ENCODE measurements at places on chromosomes 5 and 9.

DNA sequence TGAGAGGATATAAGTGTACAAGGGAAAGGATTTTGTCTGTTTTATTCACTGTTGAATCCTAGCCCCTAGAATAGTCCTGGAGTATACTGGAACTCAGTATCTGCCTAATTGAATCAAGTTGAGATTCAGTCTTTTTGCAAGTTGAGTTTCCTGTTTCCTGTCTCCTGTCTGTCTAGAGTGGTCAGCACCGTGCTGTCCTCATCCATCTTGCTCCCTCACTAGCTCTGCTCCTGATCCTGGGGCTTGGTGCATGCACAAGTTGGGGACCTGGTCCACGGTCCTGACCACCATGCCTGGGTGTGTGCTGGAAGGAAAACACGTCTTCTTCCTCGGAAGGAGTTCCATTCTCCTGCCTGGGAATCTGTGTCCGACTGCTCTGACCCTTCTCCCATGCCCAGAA is 3.2 kb downstream of the IL5 start:
- no peak for DNase-seq

DNA sequence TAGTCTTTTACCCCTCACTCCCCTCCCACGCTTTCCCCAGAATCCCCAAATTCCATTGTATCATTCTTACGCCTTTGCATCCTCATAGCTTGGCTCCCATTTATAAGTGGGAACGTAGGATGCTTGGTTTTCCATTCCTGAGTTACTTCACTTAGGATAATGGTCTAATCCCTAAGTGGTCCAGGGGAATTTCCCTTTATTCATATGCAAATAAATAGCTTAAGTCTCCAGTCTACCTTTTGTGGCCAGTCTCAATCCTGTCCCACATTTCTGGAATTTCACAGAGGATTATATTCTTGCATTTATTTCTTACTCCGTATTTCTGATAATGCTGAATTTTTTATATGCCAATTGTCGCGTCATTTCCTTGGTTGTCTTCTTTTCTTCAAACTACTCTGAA is 245.6 kb upstream of the DAB2 start:
- no peak for DNase-seq

- no peak for DNase-seq
Observed at GRCh38 chr5:6715758-6716628, 2.8 kb downstream of the TENT4A start.

GRCh38 chr5:74277418-74277817 is 363.1 kb downstream of the ENC1 start:
- no peak for DNase-seq

- DNase-seq = no peak
Observed at GRCh38 chr5:111960476-111961215, 203.7 kb upstream of the NREP start.

- no peak for DNase-seq
Observed at GRCh38 chr9:12696931-12697622, 3.9 kb downstream of the TYRP1 start.

DNA sequence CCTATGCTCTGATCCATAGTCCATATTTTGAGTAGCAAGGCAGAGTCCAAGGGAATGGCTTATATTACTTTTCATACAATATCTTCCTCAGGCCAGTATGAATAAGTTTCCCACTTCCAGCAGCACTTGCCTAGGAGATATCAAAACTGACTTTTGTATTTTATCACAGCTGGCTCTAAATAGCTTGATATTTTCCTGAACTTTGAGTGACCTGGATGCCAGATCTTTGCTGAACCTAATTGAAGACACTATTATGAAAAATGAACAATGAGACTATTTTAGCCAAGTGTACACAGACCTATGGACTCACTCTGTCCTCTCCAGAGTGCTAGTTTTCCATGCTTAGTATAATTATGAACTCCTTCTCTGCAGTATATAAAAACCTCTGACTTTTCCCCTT is 475.6 kb upstream of the PTGER4 start:
- DNase-seq = no peak

- no peak for DNase-seq
Observed at GRCh38 chr9:36441966-36442365, 41.9 kb upstream of the RNF38 start.

GRCh38 chr5:135215617-135216470 is 181.8 kb upstream of the PITX1 start:
- no peak for DNase-seq

DNA sequence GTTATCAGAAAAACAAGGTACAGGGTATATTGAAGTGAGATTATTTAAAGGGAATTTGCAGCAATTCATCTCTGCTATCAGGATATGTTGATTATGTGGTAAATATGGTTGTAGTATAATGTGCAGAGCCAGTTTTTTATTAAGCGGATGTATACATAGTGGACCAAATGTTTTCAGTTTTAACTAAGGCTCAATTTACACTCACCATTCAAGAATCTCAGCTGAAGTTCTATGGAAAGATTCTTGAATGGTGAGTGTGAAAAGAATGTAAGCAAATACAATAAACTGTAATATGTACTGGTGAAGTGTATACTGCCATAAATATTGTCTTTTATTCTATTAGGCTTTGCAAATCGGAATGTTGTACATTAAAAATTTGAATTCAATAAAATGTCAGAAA is 895.9 kb upstream of the CDH10 start:
- no peak for DNase-seq

- DNase-seq = no peak
Observed at GRCh38 chr5:107058803-107059202, 611.9 kb downstream of the EFNA5 start.

DNA sequence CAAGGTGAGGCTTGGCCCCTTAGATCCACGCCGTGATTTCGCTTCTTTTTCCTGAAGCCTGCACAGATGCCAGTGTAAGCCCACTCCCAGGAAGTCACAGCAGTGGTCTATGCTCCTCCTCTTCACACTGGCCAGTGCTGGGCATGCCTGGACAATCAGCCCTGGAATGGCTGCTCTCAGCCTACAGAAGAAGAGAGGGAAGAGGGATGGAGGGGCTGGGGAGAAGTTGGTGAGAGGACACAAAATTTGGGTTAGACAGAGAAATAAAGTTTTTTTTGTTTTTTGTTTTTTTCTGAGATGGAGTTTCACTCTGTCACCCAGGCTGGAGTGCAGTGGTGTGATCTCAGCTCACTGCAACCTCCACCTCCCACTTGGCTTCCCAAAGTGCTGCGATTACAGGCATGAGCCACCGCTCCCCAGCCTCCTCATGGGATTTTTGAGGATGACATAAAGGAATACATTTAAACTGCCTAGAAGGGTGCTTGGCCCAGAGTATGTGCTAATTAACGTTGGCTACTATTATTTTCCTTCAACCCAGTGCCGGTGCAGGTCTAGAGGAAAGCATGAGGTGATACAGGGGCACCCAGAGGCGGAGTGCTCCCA is 830 bp downstream of the S100Z start:
- no peak for DNase-seq

- DNase-seq = no peak
Observed at GRCh38 chr5:14718778-14719177, 54.3 kb downstream of the OTULIN start.

- DNase-seq = no peak
Observed at GRCh38 chr9:108311745-108312144, 544.0 kb downstream of the ACTL7B start.

DNA sequence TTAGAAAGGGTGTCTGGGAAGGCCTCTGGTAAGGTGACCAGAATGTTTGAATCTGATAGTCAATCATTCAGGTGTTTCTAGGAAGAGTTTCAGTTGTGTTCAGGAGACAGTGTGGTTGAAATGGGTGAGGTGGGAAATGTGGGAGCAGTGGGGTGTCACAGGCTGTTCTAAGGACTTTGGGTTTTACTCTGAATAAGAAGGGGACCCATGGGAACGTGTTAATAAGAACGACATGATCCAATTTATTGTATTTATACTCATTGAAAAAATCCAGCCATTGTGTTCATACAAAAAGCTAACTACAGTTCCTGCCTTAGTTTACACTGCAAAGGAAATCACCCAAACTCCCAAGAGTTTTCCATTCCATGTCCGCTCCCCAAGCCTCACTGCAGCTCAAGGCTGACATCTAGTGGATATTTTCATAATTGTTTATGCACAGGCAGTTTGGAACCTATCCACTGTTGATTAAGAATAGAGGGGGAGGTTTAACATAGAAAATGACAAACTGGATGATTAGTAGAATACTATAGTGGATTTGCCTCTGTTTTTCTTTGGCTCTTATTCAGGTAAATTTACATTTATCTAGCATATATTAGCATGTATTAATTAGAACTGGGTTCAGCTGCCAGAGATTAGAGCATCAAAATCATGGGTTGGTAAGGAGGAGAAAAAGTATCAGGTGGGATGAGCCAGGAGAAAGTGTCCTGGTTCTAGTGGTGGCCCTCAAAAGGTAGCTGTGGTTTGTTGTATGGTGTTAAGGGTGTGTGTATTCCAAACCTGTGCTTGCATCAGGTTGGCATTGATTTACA is 17.7 kb downstream of the CAVIN4 start:
- DNase-seq = no peak

DNA sequence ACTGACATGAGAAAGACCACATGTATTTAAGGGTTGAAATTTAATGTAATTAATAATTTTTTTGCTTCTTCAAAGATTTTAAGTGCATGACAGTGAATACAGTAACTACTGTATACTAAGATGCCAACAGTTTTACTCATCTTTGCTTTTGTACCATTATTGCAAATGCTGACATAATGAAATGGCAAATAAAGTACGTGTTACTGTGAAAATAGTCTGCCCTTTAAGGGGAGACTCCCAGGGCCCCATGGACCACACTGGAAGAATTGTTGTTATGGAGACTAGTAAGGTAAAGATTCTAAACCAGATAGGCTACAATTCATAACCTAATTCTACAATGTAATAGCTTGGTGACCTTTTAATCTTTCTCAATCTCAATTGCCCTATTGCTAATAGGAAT is 84.7 kb downstream of the NR3C1 start:
- no peak for DNase-seq

DNA sequence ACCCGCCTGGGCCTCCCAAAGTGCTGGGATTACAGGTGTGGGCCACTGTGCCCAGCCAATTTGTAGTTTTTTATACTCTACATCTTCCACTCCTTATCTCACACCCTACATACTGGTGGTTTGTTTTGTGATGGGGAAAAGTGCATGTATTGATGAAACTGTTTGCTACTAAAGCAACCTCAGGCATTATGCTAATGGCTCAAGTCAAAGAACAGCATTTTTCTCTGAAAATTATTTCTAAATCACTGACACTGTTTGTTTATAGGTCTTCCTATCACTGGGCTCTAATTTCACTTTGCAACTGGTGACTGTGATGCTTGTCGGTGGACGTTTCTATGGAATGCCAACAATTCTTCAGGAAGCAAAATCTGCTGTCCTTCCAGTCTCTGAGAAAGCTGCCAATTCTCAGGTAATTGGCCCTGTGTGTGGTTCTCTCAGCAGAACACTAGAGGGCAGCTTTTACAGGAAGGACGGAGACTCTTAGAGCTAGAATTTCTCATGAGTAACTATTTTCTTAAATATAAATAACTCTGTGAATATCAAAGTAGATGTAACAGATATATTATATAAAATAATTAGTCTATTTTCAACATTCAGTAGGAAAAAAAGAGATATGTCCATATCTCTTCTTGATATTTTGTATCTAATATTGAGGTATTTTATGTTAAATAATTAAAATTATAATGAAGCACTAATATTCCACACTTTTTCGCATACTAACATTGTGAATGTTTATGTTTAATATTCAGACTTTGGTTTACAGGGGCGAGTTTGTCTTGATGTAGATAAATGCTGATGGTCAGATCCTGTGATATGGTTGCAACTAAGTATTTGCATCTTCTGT is 244.1 kb downstream of the ADGRV1 start:
- no peak for DNase-seq

GRCh38 chr9:92740009-92740408 is 24.6 kb downstream of the BICD2 start:
- no peak for DNase-seq

- DNase-seq = no peak
Observed at GRCh38 chr9:101585740-101586139, 9.0 kb downstream of the PPP3R2 start.

- DNase-seq = no peak
Observed at GRCh38 chr5:123088031-123088805, 823 bp upstream of the PRDM6 start.

GRCh38 chr9:97697837-97698236 is 697 bp upstream of the XPA start:
- no peak for DNase-seq

- DNase-seq = no peak
Observed at GRCh38 chr5:109997161-109997560, 307.4 kb downstream of the MAN2A1 start.

DNA sequence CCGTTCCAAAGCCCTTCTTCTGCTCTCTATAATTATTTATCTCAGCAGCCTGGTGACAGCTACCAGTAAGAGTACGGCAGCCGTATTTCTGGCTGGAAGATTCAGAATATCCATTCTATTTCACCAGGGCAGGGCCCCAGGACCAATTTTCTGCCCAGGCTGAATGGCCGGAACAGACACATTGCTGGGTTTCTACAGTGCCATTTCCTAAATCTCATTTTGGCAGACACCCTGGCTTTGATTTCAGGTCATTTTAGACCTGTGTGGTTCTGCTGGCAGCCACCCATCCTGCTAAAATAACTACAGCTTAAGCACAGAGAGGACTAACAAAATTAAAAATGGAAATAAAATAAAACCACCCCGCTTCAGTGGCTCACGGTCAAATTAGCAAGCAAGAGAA is 95.0 kb downstream of the CRB2 start:
- no peak for DNase-seq

DNA sequence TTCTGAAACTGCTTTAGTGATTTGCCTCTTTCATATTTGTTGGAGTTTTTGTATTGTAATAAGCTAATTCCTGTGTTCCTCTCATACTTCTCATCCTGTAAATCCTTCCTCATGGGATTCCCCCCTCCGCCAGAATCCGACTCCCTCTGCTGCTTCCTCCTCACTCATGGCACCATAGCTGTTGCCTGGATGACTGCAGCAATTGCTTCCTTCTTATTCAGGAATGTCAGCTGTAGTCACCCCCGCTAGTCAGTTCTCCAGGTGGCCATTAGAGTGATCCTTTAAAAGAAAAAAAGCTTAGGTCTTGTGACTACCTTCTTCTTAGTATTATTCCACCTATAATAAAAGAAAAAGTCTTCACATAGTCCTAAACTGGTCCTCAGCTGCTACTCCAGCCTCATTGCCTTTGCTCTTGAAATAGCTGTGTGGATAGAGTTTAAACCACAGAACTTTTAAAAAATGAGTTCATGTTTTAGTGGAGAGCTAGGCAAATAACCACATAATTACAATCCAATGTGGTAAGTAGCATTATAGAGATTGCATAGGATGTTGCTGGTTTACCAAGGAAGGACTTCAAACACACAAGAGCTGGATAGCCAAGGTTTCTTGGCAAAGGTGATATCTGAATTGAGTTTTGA is 227.3 kb downstream of the KDM4C start:
- no peak for DNase-seq

- DNase-seq = no peak
Observed at GRCh38 chr9:121368745-121369144, 1.3 kb downstream of the STOM start.
